ENCODE measurements at places on chromosomes 12 and 14. TPM values are rescaled to one million over a fixed set of nuclear protein-coding genes. Genes with fewer than 3 reads are reported as not detected.

GRCh38 chr14:93939304-93940229 is 12.4 kb downstream of the FAM181A start:
- no peak for DNase-seq

DNA sequence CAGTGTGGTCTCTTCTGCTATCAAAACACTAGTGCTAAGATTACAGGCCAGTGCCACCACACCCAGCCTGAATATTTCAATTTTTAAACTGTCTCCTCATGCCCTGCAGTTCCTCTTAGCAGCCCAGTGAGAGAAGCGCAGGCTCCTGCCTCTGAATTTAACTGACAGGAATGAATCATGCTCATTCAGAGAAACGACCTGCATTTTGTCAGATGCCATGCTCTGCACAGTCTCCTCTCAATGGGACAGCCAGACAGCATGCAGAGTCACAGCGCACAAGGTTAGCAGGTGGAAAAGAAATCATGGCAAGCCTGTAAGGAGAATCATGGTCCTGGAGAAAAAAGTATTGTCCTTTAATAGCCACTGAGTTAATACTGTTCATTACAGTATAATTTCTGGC is 691.0 kb upstream of the SEL1L start:
- no peak for DNase-seq

GRCh38 chr14:33369041-33369440 is 430.4 kb downstream of the NPAS3 start:
- no peak for DNase-seq

DNA sequence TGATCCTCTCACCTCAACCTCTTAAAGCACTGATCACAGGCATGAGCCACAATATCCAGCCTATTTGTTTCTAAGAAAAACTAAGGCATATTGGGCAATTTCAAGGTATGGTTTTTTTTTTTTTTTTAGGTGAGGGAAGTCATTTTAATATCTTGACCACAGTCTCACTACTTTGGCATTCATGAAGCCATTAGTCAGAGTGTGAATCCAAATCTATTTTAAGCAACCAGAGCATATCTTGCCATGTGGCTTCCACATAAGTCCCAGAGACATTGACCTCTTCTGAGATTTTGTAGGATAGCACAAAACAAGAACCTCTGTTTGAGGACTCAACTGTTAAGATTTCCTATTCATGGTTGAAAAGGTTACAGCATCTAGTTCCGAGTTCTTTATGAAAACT is 130.3 kb upstream of the RBM19 start:
- peak; percentile 0 for DNase-seq

- no peak for DNase-seq
Measured at GRCh38 chr12:85821759-85822158, 14.4 kb downstream of the RASSF9 start.

- DNase-seq = no peak
Measured at GRCh38 chr14:103288076-103288766, 45.8 kb upstream of the EIF5 start.

- no peak for DNase-seq
Measured at GRCh38 chr14:51351997-51352396, 112.0 kb downstream of the TMX1 start.

DNA sequence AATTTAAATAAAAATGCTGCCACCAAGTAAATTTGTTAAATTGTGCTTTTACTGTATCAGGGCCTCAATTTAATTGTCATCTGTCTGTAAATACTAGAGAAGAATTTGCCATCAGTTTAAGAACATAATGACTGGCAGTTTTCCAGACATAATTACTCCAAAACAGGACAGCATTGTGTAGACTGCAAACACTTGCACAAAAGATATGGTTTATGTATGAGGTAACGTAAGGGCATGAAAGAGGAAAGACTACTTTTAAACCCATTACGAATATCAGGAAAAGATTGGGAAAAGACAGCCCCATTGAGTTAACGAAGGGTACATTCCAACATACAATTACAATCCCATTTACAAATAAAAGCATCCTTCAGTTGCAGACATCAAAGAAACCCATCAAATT is 59.8 kb upstream of the KRR1 start:
- DNase-seq = no peak

- DNase-seq = no peak
Measured at GRCh38 chr12:13566292-13566691, 369.8 kb downstream of the EMP1 start.

GRCh38 chr14:81311778-81312177 is 88.3 kb downstream of the STON2 start:
- no peak for DNase-seq

DNA sequence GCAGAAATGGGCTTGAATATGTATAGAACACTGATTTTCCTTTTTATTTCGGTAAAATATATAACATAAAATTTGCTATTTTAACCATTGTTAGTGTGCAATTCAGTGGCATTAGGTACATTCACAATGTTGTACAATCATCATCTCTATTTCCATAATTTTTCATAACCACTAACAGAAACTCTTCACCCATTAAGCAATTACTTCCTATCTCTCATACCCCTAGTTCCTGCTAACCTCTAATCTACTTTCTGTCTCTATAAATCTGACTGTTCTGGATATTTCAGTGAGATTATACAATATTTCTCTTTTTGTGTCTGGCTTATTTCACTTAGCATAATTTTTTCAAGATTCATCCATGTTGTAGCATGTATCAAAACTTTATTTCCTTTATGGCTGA is 8.9 kb upstream of the RNF212B start:
- DNase-seq = no peak

DNA sequence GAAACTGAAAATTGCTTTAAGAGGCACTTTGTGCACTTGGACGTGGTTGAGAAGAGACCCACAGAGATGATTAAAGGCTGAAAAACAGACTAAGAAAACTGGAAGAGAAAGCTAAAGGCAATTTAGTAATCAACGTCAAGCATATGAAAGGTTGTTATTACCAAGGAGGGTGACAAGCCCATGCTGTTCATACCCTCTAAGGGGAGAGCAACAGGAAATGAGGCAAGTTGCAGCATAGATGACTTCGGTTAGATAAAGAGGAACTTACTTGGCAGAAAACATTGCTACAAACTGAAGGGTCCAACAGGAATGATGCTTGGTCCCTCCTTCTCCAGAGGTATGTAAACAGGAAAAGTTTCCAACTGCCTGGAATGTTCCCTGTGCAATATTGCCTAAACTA is 107.8 kb downstream of the DUSP6 start:
- DNase-seq = no peak

- no peak for DNase-seq
Measured at GRCh38 chr14:67317822-67318221, 41.8 kb downstream of the ATP6V1D start.

DNA sequence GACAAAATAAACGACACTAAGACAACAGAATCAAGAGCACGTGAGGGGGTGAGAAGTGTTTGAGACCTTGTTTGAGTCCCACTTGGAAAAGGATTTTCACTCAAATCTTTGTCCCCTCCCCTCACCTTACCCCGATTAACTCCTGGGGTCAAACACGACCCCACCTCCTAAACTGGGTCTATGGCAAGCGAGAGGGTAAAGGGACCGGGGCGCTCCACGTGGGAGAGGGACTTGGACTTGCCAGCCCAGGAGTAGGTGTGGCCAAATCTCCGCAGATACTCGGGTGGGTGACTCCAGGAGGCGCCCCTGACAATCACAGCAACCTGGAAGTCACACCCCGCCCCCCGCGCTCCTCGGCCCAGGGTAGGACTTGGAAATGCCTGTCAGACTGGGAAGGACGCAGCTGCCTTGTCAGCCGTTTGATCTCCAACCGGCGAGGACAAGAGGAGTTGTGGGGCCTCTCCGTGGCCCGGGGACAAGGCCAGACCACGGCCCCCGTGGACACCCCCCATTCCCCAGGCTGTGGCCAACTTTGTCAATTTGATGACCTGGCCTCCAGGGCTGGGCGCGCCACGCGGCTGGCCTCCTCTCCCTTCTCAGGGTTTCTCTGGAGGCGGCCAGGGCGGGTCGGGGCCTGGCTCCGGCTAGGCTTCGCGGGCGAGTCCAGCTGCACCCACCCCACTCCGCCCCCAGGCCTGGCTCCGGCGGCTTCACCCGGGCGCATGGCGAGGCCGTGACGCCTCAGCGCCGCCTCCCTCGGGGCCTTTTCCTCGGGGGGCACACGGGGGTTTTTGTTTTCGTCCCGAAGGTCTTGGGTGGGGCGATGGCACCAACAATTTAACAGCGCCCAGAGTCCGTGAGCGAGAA is 1.1 kb upstream of the BCL11B start:
- DNase-seq = no peak

GRCh38 chr12:88037770-88038169 is 8.6 kb upstream of the C12orf50 start:
- DNase-seq = no peak

GRCh38 chr14:60174352-60175254 is 9.4 kb upstream of the DHRS7 start:
- DNase-seq = no peak

LYZ gene
- not detected for total RNA-seq

CIDEB gene
- 0.34 TPM for total RNA-seq

C12orf50 gene
- not detected for total RNA-seq

All from LHCN-M2 (cell line).